SJCRH30 (cell line): ENCODE measurements at places on chromosomes 2 and 18. TPM values are rescaled to one million over a fixed set of nuclear protein-coding genes. Genes with fewer than 3 reads are reported as not detected.
A peak's percentile ranks its signal among the peaks of the same experiment; 100 is the strongest.

DNA sequence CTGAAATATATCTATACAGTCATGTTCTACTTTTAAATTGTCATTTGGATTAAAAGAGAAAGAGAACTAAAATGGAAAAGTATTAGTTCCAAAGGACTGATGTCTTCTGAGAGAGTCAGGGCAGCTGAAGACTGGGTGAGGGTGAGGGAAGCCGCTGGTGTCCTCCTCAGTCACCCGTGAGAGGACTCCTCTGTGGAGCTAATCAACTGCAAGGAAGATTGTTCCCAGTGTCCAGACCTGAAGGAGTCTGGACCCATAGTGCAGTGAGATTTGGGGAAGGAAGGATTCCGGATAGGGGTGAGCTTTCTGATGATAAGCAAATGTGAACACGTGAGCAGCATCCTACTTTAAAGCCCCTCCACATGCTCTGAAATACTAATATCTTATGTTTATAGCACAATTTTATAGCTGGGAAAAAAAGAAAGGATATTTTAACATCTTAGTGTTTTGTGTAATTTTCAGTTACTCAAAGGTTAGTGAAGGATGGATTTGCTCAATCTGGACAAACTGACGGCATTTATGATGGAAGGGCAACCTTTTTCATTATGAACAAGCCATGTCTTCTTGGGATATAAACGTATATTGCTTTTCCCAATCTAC lies 134.5 kb upstream of the TTC39C start:
- DNase-seq = no peak

DNA sequence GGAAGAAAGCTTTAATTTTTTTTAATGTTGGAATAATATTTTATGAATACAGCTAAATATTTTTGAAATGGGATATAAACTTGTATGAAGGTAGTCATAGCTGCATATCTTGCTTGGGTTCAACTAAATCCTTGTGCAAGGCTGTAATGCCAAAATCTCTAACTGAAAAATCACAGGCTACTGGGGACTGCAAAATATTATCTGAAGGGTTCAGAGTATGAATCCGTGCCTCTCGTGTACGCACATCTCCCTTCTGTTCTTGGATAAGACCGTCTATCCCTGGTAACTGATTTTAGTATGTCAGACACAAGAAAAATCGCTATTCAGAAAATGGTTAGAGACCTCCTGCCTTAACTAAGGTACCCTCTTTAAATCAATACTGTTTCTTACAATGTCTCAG lies 71.8 kb downstream of the ACVR1 start:
- no peak for DNase-seq

Gene ROCK2
- 50.5 and 61.2 TPM in 2 replicates for total RNA-seq

DNA sequence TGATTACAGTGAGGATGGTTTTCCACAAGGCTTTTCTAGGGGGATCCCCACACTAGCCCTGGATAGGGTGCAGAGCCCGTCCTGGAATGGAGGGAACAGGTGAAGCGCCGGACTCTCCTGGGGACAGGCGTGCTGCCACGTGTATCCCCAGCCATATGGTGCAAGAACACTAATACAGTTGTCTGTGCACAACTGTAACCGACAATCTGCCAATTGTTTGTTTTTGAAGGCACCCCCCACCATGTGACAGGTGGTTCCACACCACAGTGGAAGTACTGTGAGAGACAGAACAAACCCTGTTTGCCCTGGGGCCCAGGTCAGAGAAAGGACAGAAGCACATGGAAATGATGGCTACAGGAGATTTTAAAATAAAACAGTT lies 52.9 kb downstream of the MYCN start:
- DNase-seq = peak; percentile 100
